Stimulated activated CD8-positive, alpha-beta memory T cell treated with anti-CD3 and anti-CD28 coated beads, Interleukin-2, amount 100 ng/mL, for 48 hours (primary cell): ENCODE measurements at places on chromosomes 4 and X.

- DNase-seq, result no peak
Measured at GRCh38 chrX:112849016-112849415, 8.4 kb upstream of the AMOT start.

DNA sequence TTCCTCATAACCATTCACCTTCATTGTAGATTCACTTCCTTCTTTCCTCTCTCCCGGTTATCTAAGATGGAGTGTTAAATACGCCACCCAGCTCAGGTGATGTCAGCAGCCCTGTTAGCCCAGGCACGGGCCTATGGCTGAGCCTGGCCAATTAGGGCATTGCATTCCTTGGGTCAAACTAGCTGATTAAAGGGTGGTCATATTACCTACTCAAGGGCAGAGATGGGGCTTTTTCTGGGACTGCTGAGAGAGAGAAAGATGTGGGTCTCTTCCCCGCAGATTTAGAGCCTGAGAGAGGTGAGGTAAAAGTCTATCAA, 39.9 kb upstream of the AFAP1 start:
- DNase-seq, result no peak

DNA sequence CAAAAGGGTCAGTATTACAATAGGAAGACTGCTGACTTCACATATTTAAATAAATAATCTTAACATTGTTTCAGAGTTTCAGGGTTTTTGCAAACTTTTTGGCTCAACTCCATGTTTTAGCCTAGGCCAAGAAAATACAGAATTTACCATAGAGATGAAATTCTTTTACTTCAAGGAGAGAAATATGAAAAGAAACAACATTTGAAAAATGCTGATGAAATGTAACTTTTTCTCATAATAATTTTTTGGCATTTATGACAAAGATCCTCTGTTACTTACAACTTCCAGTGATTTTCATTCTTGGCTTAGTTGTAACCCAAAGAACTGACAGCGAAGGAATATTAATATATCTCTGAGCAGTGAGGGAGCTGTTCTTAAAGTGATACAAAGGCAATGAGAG, 316.1 kb upstream of the EMCN start:
- no peak for DNase-seq

- no peak for DNase-seq
Measured at GRCh38 chr4:16685536-16685935, 212.9 kb downstream of the LDB2 start.

GRCh38 chr4:38322714-38323113, 341.3 kb upstream of the KLF3 start:
- DNase-seq, result no peak

DNA sequence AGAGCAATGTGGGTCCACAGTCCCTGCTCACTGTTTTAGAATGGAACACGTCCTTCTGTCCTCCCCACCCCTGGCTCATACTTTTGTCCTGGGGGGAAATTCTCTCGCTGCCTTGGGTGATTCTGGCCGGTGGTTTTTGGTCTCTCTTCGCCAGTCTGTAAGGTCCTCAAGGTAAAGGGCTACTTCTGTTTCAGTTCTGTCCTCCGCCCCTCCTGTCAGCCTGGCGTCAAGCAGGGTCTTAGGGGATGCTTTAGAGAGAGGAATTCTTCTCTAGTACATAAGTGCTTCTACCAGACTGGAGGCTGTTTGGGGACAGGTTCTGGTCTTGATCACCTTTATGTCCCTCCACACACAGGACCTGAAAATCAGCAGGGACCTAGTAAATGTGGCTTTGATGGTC, 617 bp upstream of the MRFAP1L1 start:
- no peak for DNase-seq

- DNase-seq, result no peak
Measured at GRCh38 chr4:1075225-1075624, 38.1 kb downstream of the RNF212 start.

DNA sequence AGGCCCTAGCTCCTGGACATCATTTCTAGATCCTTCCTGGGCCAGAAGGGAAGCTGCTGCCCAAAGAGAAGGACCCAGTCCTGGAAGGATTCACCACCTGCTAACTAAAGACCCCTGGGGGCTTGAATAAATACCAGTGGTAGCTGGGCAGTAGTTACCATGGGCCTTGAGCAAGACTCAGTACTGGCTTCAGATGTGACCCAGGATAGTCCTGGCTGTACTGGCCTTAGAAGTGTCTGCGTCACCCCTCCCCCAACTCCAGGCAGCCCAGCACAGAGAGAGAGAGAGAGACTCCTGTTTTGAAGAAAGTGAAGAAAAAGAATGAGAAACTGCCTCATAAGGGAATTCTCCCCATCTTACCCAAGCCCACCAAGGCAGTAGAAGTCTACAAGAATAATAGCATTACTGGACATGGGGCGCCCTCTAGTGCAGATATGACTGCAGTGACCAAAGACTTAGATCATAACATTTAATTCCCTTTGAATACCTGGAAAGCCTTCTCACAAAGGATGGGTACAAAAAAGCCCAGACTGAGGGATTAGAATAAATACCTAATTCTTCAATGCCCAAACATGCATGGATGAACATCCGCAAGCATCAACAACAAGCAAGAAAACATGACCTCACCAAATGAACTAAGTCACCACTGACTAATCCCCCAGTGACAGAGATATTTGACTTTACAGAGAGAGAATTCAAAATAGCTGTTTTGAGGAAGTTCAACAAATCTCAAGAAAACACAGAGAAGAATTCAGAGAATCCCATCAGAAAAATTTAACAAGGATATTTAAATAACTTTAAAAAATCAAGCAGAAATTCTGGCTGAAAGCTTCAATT, 171.8 kb downstream of the HNRNPD start:
- DNase-seq, result no peak

DNA sequence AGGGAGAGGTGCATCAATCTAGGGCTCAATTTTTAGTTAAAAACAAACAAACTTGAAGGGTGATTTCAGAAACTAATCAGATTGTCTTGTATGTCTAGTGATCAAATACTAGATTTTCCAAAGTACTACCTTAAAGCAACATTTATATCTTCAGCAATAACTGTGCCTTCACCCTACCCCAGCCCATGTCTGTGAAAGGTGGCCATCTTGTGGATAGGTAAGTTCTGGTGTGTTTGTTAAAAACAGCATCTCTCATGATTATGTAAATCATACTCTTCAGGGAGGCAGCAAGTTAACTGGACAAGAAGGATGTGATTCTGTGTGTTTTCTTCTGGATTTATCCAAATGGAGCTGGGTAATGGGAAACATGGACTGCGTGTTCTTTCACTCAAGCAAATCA, 81.4 kb upstream of the ACSL1 start:
- DNase-seq, result no peak

GRCh38 chr4:30172416-30172815, 547.8 kb upstream of the PCDH7 start:
- no peak for DNase-seq

- no peak for DNase-seq
Measured at GRCh38 chr4:188190461-188190860, 51.2 kb downstream of the TRIML1 start.

GRCh38 chrX:41718481-41719235, 5.3 kb upstream of the GPR82 start:
- no peak for DNase-seq

DNA sequence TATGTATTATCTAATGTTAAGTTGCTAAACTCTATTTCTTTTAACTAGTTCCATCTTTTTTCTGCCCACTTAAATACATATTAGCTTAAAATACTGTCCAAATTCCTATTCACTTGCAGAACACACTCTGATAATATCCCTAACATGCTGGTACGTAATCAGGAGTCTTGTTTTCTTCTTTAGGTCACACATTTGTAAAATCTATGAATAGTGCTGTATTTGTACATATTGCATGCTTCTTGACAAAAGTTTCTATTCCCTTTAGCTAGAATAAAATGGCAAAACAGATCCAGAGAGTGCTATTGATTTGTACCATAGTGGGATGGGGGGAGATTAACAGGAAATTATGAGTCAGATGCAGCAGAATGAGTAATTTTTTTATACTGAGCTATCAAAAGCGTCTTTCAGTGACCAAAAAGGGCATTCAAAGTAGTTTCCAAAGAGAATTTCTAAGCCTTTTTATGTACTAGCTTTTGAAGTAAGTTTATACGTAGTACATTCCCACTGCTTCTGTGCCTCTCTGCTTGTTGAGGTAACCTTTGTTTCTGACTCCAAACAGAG, 126.5 kb downstream of the PTPN13 start:
- no peak for DNase-seq

DNA sequence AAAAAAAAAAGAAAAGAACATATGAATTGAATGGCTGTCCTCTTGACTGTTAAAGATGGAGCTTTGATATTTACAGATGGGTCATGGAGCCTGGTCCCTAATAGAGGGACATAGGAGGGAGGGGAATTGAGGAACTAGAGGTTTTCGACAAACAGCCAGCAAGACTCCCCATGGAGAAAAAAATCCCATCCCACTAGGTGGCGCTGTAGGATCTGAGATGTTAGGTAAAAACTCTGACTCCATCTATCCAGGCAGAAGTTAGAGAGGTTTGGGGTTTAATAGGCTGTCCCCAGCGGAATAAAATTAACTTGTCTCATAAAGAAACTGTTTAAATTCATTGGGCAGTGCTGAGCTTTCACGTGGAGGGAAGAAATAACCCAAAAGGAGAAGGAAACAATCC, 45.9 kb downstream of the HMGB2 start:
- peak; percentile 71 for DNase-seq

- no peak for DNase-seq
Measured at GRCh38 chr4:25861280-25861950, 1.4 kb downstream of the SEL1L3 start.

GRCh38 chr4:84146300-84146959, 352.7 kb downstream of the NKX6-1 start:
- no peak for DNase-seq

DNA sequence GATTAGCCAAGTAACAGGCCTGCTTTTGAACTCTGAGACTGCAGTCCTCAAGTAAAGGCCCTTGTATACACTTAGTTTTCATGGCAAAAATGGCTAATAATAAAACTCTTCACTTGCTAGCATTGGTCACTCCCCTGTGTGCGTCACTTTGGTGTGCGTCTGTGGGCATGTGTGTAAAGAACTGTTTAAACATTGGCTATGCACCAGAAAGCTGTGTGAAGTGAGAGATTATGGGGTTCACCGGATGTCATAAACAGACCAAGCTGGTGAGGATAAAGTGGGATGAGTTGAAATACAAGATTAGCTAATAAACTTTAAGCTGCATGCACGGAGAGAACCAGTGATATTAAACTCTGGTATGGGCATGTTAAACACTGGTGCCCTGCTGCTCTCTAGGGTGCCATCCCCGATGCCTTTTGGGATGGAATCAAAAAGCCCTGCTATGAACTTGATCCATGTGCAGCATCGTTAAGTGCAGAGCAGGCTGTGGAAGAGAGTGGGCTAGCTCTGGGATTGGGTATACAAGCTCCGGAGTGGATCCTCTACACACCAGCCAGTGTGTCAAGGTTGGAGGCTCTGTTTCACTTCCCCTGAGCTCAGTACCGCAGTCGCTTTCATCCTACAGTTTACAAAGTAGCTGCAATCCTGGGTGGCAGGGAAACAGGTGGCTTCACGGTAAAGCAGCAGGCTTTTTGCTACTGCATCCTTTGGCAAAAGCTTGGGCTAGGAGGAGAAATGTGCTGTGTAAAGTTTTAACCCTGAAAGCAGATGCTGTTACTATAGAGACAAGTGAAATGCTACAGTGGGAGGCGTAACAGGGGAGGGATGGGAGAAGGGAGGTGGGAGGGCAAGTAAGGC, 108.3 kb upstream of the SLC4A4 start:
- DNase-seq, result no peak

- no peak for DNase-seq
Measured at GRCh38 chr4:76714226-76714625, 183.7 kb downstream of the SOWAHB start.

- DNase-seq, result no peak
Measured at GRCh38 chrX:22194660-22194945, 78.1 kb upstream of the CBLL2 start.

- no peak for DNase-seq
Measured at GRCh38 chr4:140281828-140282552, 91.5 kb upstream of the SCOC start.

DNA sequence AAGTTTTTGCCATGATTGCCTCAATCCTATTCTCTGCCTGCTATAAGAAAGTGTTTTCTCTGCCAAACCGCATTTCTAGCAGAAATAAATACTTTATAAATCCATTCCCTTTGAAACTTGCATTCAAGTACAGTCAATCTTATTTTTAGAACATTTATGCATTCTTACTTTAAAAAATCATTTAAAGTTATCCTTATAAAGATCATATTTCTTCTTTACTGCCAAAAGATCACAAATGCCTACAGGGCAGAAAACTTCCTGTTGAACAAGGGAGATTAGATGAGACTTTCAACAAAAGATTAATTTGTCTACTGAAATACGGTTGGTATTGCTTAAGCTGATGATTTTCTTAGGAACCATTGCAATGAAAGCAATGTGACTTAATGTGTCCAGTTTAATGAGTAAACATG, 207.2 kb upstream of the SLIT2 start:
- DNase-seq, result no peak

DNA sequence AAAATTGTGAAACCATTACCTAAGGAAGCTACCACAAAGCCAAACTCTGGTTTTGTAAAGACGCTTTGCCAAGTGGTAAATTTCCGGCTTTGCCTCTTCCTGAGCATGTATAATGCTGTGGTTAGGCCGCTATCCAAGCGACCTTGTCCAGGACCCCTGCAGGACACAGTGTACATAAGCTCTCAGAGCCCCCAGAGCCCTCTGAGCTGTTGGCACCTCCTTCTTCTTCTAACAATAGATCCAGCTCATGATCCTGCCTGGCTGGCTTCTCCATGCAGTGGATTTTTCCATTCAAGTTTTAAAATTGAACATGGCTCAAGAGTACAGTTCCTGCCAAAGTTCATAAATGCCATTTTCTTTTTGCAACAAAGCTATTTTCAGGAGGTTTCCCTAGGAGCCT, 326.7 kb downstream of the MAPK10 start:
- no peak for DNase-seq

- DNase-seq, result peak; percentile 13
Measured at GRCh38 chrX:107825698-107826237, at the start of gene MID2. MID2 (plus strand) TSS chrX:107825866; CDS start chrX:107826427, 561 bp downstream.

GRCh38 chr4:153295131-153295755, 49.2 kb upstream of the MND1 start:
- no peak for DNase-seq

DNA sequence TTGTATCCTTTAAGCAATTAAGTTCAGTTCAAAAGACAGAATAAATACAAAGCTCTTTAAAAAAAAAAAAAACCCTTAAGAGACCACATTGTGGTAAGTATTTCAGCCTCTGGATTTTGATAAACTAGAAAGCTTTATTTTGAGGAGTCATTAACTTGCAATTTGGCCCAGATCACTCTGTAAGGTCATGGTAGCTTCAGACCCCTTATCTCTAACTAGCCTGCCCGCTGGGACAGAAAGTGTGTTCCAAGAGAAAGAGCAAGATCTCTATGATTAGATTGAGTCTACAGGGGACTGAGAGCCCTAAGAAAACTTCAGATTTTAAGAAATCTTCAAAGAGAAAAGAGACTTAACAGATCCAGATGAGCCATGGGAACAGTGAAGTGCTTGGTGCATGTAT, 45.6 kb downstream of the GALNT7 start:
- DNase-seq, result no peak

DNA sequence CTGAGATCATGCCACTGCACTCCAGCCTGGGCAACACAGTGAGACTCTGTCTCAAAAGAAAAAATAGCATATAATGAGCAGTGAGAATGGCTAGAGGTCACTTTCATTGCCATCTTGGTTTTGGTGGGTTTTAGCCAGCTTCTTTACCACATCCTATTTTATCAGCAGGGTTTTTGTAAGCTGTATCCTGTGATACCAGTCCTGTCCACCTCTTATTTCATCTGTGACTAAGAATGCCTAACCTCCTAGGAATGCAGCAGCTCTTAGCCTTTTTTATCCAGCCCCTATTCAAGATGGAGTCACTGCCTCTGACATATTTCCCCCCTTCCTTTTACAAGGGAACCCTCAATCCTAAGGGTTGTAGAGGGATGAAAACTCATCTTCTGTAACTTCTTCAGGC, 26.1 kb upstream of the IGFBP7 start:
- DNase-seq, result no peak
